ENCODE measurements at places on chromosomes 1 and 21.

DNA sequence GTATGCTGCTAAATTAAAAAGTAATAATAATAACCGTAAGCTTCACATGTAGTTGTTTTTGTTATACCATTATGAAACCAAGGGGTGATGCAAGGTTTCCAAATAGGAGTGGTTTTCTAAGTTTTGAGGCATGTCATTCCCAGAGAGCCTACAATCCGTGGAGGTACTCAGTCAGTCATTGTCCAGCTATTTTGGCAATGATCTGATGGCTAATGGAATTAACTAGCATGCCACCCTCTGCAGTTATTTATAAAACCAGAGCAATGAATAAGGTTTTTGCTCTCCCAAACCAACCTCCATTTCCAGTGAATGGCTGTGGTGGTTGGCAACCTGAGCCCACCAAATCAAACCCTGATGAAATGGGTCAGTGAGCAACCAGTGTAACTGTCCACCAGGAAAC lies 106.4 kb downstream of the TBX15 start:
- DNase-seq: no peak

- DNase-seq: peak; percentile 46
Observed at GRCh38 chr1:206935491-206936067, 10.7 kb downstream of the PIGR start.

DNA sequence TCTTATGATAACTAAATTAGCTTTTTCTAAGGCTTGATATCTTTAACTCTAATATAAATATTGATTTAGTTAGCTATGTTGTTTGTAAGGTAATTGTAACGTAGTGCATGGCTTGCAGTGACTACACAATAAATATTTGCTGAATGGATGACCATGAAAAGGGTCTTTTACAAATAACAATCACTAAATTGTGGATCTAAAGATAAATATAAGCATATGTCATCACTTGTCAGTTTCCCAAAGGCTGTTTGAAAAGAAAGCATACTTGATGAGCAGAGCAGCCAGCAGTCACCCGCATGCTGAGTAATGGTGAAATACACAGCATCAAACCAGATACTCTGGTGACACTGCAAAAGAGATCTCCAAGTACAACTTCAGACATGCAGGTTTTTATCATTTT lies 92.5 kb upstream of the FMN2 start:
- no peak for DNase-seq

- DNase-seq: no peak
Observed at GRCh38 chr21:42461881-42462877, 33.8 kb downstream of the RSPH1 start.

DNA sequence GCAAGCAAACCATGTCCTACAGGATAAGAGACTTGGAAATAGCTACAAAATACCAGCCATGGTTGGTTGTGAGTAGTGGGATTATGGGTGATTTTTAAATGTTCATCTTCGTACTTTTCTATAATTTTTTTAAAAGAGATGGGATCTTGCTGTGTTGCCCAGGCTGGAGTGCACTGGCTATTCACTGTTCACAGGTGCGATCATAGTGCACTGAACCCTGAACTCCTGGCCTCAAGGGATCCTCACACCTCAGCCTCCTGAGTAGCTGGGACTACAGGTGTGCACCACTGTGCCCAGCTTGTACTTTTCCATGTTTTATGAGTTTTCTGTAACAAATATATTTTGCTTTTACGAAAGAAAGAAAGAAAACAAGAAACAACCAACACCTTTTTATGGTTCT lies 224.2 kb downstream of the FOXD2 start:
- no peak for DNase-seq

DNA sequence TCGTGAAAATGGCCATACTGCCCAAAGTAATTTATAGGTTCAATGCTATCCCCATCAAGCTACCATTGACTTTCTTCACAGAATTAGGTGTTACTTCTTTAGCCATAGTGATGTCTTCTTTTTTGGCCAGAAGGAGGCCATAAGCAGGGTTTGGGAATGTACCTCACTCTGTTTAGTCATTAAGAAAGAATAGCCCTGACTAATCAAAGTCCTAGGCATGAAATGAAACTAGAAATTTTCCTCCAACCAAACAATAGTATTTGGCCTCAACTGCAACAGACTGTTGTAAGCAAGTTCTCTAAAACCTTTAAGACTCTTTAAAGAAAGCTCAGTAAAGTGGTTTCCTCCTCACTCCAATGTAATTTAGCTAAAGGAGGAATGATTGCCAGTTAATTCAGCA lies 163.9 kb downstream of the AKT3 start:
- no peak for DNase-seq
